ENCODE measurements at places on chromosomes 3 and 15. TPM values are rescaled to one million over a fixed set of nuclear protein-coding genes. Genes with fewer than 3 reads are reported as not detected.

The STRA6 gene
- total RNA-seq = not detected

The MUC20 gene
- total RNA-seq = not detected

The TERC gene
- 10.4 TPM for total RNA-seq

The PLOD2 gene
- total RNA-seq = 37.7 TPM

DNA sequence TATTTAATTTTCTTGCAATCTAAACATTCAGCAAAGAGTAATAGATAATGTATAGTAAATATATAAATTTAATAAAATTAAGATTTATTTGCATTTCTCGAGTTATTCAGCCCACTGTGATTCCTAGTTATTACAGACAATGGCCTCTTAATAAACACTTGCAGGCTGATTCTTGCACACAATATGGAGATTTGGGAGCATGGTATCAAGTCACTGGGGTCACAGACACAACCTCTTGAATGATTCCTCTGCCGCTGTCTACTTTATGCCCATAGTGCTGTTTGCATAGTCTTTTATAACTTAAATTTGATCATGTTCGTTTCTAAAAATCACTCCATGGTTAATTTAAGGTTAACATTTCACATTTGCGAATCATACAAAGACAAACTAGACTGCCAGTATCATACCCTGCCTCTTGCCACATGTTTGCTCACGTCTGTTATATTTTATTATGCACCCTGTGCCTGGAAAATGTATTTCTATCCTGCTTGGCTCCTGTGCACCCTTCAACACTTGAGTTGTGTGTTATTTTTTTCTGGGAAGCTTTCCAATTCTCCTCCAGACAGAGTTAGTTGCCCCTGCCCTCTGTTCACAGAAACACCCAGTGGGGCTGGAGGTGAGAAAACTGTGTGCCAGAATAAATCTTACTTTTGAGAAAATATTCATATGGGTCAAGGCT, 206.3 kb upstream of the ROBO1 start:
- DNase-seq = no peak

DNA sequence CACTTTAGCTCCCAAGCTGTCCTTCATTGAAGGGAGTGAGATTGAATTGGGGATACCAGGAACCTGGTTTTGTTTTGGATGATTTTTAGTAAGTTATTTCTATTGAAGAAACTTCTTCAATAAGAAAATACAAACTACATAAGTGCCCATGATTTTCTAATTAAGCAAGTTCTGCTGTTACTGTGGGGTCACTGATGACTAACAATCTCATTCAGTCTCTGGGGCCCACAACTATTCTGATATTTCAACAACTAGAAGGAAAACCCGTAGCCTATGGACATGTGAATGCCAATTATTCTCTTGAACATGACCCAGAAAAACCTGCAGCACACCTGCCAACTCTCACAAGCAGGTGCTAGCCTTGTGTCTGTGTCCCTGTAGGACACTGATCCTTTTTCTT, 184.6 kb downstream of the DCLK3 start:
- DNase-seq = no peak

DNA sequence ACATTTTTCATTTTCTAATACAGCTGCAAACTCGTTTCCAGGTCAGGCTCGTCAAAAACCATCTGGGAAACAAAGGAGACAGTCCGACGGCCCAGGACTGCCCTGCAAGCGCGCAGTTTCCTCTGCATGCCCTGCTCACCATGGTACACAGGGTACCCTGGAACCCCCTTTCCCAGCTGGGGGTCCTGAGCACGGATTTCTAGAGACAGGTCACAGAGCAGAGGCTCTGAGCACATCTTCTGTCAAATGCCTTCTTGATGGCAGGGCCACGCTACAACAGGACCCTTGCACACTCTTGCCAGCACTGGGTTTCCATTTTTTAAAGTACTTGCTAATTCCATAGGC, 8.1 kb downstream of the ZXDC start:
- no peak for DNase-seq

DNA sequence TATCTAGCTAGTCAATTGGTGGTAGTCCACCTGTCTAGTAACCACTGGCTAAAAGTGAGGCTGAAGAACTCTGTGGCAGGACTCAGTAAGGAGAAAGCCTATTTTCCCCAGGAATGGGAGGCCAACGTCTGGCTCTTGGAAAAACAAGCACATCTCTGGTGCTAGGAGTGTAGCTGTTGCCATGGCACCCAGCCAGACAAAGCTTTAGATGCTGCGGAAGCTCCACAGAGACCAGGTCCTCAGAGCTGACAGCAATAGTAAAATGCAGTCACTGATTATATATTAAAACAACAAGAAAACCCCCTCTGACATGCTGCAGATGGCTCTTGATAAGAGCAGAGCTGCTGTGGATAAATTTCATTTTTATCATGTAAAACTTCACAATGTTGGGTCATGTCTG, 124.9 kb upstream of the STRIT1 start:
- no peak for DNase-seq

DNA sequence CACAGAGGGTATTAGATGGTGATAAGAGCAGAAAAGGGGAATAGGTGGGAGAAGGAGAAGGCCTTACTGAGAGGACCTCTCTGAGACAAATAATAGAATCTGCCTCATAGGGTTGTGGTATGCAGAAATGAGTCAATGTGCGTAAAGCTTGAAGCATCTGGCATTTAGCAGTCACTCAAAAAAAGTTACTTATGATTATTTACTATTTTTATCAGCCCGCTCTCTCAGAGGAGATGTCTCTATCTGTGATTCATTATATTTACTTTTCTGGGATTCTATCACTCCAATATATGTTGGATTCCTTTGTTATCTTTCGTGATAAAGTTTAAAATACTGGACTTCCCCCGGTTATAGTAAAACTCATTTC, 4.6 kb upstream of the TM4SF1 start:
- DNase-seq = no peak

DNA sequence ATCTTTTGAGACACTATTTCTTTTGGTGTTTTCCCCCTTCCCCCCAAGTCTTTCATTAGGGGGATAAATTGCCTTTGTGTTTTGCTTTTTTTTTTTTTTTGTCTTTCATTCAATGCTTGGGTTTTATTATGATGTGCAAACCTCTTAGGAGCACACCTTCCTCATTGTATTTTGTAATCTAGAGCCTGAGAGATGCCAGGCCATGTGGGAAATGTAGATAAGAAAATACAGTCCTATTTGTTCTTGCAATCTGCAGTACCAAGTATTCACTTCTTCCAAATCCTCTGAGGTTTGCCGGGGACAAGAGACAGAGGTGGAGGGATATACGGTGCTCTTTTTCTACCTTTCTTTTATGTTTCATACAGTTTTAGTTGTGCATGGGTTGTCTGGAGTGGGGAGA, 66.7 kb downstream of the LARS2 start:
- no peak for DNase-seq

DNA sequence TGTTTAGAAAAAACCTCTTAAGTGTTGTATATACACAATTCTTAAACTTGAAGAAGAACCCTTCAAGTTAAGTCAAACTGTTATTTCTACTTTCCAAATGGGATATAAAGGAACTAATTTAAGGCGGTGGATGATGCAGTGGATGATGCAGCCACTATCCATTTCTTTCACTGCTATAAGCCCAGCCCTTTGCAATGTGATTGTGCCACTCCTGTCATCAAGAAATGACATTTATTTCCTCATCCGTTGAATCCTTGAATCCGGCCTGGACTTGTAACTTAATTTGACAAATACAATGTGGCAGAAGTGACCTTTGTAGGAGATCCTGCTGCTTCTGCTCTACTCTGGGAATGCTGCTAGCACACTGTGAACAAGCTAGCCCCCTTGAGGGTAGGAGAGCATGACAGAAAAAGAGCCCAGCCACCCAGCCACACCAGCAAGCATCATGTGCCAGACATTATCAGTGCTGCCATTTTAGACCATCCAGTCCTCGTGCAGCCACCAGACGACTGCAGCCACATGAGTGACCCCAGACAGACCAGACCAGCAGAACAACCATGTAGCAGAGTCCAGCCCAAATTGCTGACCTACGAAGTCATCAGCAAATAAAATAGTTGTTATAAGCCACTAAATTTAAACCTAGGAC, 47.4 kb downstream of the UACA start:
- DNase-seq = peak; percentile 22

- no peak for DNase-seq
These were observed 1.0 kb downstream of the TSC22D2 start for GRCh38 chr3:150409125-150409511.

GRCh38 chr3:14135581-14135980, 10.7 kb downstream of the TMEM43 start:
- DNase-seq = no peak
